ENCODE measurements at places on chromosomes 13 and 19.

- H3K4me3 ChIP-seq = no peak overlapping the region
- no peak for DNase-seq
- H3K36me3 ChIP-seq = peaks cover 8% of the 10 kb centered on the region
- no peak overlapping the region for H3K27ac ChIP-seq
- no peaks in the 10 kb centered on the region for H3K27me3 ChIP-seq
- peaks cover 41% of the 10 kb centered on the region for H3K4me1 ChIP-seq
Observed at GRCh38 chr19:2334986-2335846, 6.7 kb downstream of the SPPL2B start.

GRCh38 chr19:49327878-49328544, 3.0 kb upstream of the SLC6A16 start:
- H3K36me3 ChIP-seq = peaks cover 9% of the 10 kb centered on the region
- peak overlapping the region; percentile 40 for H3K27ac ChIP-seq
- H3K27me3 ChIP-seq = no peaks in the 10 kb centered on the region
- peak overlapping the region; percentile 36 for H3K4me3 ChIP-seq

- H3K4me3 ChIP-seq = no peak overlapping the region
- peaks cover 26% of the 10 kb centered on the region for H3K4me1 ChIP-seq
- no peak overlapping the region for H3K27ac ChIP-seq
- no peak for DNase-seq
- H3K36me3 ChIP-seq = no peaks in the 10 kb centered on the region
- H3K27me3 ChIP-seq = peaks cover 72% of the 10 kb centered on the region
Observed at GRCh38 chr13:23580684-23581060, 10.5 kb downstream of the TNFRSF19 start.

DNA sequence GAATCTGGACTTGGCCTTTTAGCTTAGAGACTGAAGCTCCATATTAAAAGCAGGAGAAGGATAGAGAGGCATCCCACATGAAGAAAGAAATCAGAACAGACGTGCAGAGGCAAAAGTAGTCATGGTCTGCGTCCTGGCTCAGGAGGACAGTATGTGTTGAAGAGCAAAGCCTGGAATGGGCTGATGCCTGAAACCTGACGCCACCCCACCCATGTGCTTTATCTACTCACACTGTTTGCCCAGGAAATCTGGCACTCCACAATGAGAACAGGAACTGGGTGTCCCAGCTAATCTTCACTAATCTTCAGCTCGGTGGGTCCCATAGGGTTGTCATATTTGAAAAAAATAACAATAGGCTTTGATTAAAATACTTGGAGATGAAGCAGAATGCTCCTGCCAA, 549.0 kb upstream of the GPC6 start:
- H3K36me3 ChIP-seq = no peaks in the 10 kb centered on the region
- no peak overlapping the region for H3K27ac ChIP-seq
- no peak for DNase-seq
- H3K4me1 ChIP-seq = no peaks in the 10 kb centered on the region

DNA sequence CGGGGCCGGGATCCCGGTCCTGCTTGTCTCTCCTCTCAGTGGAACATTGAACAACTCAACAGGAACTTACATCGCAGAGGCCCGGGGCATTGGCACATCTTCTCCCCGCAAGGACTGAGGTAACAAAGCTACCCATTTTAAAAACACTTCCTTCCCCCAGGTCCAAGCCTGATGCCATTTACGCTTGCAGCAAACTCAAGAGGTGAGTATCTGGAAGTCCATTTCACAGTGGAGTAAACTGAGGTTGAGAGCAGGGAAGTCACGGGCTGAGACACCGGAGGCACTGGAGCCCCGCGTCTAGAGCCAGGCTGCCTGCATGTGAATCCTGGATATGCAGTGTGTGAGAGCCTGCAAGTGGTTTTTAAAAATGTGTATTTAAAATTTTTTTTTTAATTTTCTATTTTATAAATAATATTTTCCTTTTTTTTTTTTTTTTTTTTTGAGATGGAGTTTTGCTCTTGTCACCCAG, 492 bp upstream of the PGLYRP1 start:
- H3K27me3 ChIP-seq = peaks cover 35% of the 10 kb centered on the region
- DNase-seq = no peak
- H3K36me3 ChIP-seq = no peaks in the 10 kb centered on the region
- no peak overlapping the region for H3K4me3 ChIP-seq
- peaks cover 17% of the 10 kb centered on the region for H3K4me1 ChIP-seq

GRCh38 chr13:102814025-102814607, 15.2 kb downstream of the BIVM start:
- peak overlapping the region; percentile 1 for H3K4me3 ChIP-seq
- peaks cover 12% of the 10 kb centered on the region for H3K4me1 ChIP-seq
- peaks cover 7% of the 10 kb centered on the region for H3K36me3 ChIP-seq
- DNase-seq = no peak

DNA sequence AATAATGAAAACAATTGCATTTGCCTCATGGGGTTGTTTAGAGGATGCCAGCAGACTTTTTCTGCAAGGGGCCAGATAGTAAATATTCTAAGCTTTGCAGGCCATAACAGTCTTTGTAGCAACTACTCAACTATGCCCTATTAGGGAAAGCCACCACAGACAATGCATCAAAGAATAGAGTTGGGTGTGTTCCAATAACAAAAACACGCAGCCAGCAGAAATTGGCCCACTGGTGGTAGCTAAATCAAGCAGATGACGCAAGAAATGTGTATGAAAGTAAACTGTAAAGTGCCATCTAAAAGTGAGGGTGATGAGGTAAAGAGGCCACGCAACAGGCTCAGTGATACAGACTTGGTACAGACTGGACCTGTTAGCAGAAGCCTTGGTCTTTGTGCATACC, 75.2 kb upstream of the SIAH3 start:
- H3K4me3 ChIP-seq = no peak overlapping the region
- H3K36me3 ChIP-seq = no peaks in the 10 kb centered on the region
- no peak overlapping the region for H3K27ac ChIP-seq
- H3K27me3 ChIP-seq = no peaks in the 10 kb centered on the region
- no peaks in the 10 kb centered on the region for H3K4me1 ChIP-seq

GRCh38 chr19:3897936-3898335, 17.5 kb downstream of the ATCAY start:
- DNase-seq = no peak
- H3K27ac ChIP-seq = no peak overlapping the region
- H3K36me3 ChIP-seq = no peaks in the 10 kb centered on the region
- H3K4me1 ChIP-seq = no peaks in the 10 kb centered on the region
- no peak overlapping the region for H3K4me3 ChIP-seq

- no peaks in the 10 kb centered on the region for H3K4me1 ChIP-seq
- no peaks in the 10 kb centered on the region for H3K27me3 ChIP-seq
- H3K4me3 ChIP-seq = no peak overlapping the region
- H3K27ac ChIP-seq = no peak overlapping the region
Observed at GRCh38 chr19:33398361-33399060, 25.0 kb downstream of the CEBPG start.

DNA sequence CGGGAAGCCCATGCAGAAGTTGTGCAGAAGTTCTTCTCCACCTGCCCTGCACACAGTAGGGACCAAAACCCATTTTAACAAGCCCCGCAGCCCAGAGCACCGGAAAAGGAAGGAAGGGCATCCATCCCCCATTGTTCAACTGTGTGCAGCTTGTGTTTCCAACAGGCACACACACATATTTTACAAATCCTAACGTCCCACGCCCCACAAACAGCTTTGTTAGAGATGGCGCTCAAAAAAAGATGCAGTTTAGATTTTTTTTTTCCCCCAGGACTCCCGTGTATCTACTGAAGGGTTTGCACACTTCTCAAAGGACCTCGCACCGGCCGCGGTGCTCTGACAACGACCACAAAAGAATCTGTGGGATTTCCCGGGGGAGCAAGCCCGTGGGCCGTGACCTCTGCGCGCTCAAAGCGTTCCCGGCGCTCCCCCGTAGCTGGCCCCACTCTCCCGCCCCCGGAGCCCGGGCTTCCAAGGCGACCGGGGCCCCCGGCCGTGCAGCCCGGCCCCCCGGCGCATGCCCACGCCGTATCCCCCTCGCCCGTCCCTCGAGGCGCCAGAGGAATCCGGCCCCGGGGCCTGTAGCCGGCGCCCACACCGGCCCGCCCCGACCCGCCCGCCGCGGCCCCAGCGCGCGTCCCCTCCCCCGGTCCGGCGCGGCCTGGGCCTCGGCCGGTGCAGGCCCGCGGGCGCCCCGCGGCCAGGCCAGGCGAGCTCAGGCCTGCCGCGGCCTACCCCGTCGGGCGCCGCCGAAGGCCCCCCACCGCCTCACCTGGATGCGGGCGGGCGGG, 523 bp downstream of the ELAVL1 start:
- peaks cover 45% of the 10 kb centered on the region for H3K4me1 ChIP-seq
- peak; percentile 32 for DNase-seq
- H3K36me3 ChIP-seq = peaks cover 2% of the 10 kb centered on the region
- no peaks in the 10 kb centered on the region for H3K27me3 ChIP-seq
- H3K27ac ChIP-seq = peak overlapping the region; percentile 95
- H3K4me3 ChIP-seq = peak overlapping the region; percentile 98

GRCh38 chr19:48169578-48169938, 586 bp downstream of the LIG1 start:
- H3K4me1 ChIP-seq = peaks cover 40% of the 10 kb centered on the region
- H3K27me3 ChIP-seq = no peaks in the 10 kb centered on the region
- H3K36me3 ChIP-seq = peaks cover 4% of the 10 kb centered on the region
- H3K4me3 ChIP-seq = peak overlapping the region; percentile 97

DNA sequence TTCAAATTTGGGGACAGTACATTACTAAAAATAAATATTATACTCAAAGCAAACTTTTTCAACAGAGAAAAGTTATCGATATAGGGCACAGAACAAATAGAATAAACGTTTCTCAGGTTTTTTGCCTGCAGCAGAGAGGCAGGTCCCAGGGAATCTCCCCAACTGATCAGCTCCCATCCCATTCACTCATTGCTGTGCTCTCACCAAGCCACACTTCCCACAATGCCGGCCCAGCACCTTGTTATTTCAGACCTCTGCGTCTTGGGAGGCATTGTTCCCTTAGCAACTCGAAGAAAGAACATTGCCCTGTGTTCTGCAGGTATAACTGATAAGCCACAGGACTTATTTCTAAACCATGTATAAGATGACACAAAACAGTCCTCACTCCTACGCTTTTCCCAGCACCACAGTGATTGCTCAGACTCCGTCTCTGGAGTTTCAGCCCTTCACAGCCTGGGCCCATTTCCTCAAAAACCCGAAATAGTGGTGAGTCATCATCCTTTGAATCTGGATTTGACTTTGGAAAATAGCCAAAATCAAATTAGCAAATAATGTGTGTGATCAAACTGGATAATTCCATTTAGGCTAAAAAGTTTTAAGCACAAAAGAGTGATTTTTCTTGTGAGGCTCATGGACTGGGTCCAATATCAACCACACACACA, 100.4 kb downstream of the DCLK1 start:
- no peaks in the 10 kb centered on the region for H3K4me1 ChIP-seq
- H3K36me3 ChIP-seq = no peaks in the 10 kb centered on the region
- H3K27me3 ChIP-seq = no peaks in the 10 kb centered on the region
- no peak for DNase-seq

DNA sequence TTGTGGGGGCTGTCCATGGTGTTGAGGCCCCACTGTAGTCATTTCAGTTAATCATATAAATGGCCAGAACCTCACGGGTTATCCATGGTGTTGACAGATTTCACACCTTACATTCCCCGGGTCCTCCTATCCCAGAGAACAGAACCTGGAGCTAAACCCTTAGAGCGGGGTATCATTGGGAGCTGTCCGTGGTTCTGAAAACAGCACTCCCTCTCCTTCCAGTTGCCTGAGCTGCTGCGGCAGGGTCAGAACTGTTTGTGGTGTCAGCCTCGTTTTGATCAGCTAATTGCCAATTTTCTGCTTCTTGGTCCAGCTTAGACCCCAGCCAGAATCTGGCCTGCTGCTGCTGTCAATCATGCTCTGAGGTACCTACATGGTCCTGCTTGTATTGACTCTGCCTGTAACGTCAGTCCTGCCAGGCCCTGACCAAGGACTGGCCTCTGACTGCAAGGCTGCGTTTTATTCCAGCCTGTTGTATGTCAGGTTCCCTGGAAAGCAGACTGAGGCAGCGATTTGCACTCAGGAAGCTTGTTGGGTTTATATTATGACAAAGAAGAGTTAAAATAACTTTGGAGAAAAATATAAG, 55.8 kb upstream of the KCTD15 start:
- DNase-seq = peak; percentile 2
- H3K36me3 ChIP-seq = no peaks in the 10 kb centered on the region
- no peaks in the 10 kb centered on the region for H3K4me1 ChIP-seq
- H3K27ac ChIP-seq = no peak overlapping the region
- H3K27me3 ChIP-seq = peaks cover 6% of the 10 kb centered on the region

GRCh38 chr13:110618780-110619179, 3.4 kb downstream of the NAXD start:
- H3K36me3 ChIP-seq = peaks cover 9% of the 10 kb centered on the region
- H3K4me3 ChIP-seq = no peak overlapping the region
- peaks cover 44% of the 10 kb centered on the region for H3K4me1 ChIP-seq
- no peak overlapping the region for H3K27ac ChIP-seq

DNA sequence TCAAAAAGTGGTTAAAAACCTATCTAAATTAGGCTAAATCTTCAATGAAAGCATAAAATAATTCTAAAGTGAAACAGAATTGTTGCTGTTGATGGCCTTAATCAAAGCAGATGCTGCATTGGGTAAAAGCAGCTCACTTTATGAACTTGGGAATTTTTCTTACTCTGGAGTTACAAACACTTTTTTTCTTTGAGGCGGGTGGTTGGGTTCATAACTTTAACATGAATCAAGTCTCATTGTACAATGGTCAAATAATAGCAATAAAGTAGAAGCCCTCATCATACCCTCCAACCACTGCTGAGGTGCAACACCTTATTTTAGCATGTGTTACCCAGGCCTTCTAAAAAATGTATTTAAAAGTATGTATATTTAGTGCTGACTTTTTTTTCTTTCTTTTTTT, 29.1 kb downstream of the NUP58 start:
- H3K36me3 ChIP-seq = peaks cover 3% of the 10 kb centered on the region
- H3K4me3 ChIP-seq = no peak overlapping the region
- peaks cover 4% of the 10 kb centered on the region for H3K4me1 ChIP-seq
- H3K27ac ChIP-seq = no peak overlapping the region
- DNase-seq = no peak
- H3K27me3 ChIP-seq = no peaks in the 10 kb centered on the region

GRCh38 chr19:19749908-19750841, 17.3 kb upstream of the ZNF14 start:
- H3K27me3 ChIP-seq = no peaks in the 10 kb centered on the region
- H3K36me3 ChIP-seq = no peaks in the 10 kb centered on the region
- DNase-seq = no peak

- DNase-seq = no peak
- no peaks in the 10 kb centered on the region for H3K4me1 ChIP-seq
- no peak overlapping the region for H3K27ac ChIP-seq
- peaks cover 8% of the 10 kb centered on the region for H3K27me3 ChIP-seq
- H3K36me3 ChIP-seq = no peaks in the 10 kb centered on the region
Observed at GRCh38 chr19:42067315-42067888, 2.6 kb downstream of the GRIK5 start.

GRCh38 chr19:56162258-56162657, 13.6 kb upstream of the GALP start:
- DNase-seq = peak; percentile 31
- no peak overlapping the region for H3K27ac ChIP-seq
- H3K4me1 ChIP-seq = peaks cover 12% of the 10 kb centered on the region
- H3K4me3 ChIP-seq = no peak overlapping the region
- peaks cover 7% of the 10 kb centered on the region for H3K27me3 ChIP-seq

All from activated T-cell treated with anti-CD3 and anti-CD28 coated beads, Interleukin-2, amount 50 U/mL, for 72 hours (primary cell).